ENCODE measurements at places on chromosomes 3 and 15.

GRCh38 chr3:58173029-58173668 is 37.6 kb downstream of the DNASE1L3 start:
- DNase-seq: no peak

GRCh38 chr15:87135109-87135508 is 1055.4 kb downstream of the AGBL1 start:
- no peak for DNase-seq

DNA sequence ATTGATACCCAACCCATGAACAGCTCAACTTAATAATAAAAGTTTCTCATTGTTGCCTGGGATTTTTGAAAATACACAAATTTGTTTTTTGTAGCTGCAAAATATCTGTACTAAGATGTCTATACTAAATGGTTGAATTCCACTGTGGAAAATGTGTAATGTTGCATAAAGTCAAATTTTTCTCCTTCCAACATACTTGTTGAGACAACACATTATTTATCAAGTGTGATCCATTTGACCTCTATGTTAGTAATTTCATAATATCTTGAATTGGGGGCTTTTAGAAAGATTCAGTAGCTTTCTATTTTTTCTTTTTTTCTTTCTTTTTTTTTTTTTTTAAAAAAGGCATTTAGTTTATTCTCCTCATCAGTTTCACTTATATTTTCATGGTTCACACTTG is 88.0 kb downstream of the KCNMB2 start:
- no peak for DNase-seq

DNA sequence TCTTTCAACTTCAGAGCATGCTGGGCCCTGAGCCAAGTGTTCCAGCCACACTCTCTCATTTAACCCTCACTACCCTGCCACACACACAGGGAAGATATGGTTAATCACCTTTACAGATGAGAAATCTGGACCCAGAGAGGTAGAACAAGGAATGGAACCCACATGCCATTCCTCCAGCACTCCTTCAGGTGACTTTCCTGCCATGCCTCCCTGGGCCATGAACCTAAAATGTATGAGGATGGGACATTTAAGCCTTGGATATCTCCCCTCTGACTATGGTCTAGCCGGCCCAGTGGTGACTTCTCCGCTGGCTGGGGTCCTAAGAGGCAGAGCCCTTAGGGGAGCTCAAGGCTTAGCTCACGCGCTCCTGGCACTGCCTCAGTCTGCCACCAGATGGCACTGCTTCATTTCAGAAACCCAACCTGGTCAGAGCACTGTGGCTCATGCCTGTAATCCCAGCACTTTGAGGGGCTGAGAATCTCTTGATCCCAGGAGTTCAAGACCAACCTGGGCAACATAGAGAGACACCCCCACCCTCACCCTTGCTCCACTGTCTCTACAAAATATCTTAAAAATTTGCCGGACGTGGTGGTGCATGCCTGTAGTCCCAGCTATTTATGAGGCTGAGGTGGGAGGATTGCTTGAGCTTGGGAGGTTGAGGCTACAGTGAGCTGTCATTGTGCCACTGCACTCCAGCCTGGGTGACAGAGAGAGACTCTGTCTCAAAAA is 2.2 kb upstream of the DCAF1 start:
- DNase-seq: peak; percentile 27

- DNase-seq: no peak
Observed at GRCh38 chr3:127545216-127545615, 45.3 kb downstream of the TPRA1 start.

- DNase-seq: no peak
Observed at GRCh38 chr3:95302044-95302443, 1239.2 kb downstream of the NSUN3 start.

DNA sequence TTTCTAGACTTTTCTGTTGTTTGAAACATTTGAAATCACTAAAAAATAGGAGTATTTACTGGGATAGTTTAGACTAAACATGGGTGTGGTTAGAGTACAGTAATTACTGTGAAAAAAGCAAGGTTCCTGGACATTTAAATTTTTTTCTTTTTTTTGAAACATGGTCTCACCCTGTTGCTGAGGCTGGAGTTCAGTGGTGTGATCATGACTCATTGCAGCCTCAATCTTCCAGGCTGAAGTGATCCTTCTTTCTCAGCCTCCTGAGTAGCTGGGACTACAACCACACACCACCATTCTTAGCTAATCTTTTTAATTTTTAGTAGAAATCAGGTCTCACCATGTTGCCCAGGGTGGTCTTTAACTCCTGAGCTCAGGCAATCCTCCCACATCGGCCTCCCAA is 20.4 kb upstream of the CELF6 start:
- DNase-seq: no peak

- no peak for DNase-seq
Observed at GRCh38 chr15:76514282-76514681, 177.7 kb downstream of the ISL2 start.

GRCh38 chr15:52150043-52150825 is 37.7 kb upstream of the BCL2L10 start:
- DNase-seq: no peak

DNA sequence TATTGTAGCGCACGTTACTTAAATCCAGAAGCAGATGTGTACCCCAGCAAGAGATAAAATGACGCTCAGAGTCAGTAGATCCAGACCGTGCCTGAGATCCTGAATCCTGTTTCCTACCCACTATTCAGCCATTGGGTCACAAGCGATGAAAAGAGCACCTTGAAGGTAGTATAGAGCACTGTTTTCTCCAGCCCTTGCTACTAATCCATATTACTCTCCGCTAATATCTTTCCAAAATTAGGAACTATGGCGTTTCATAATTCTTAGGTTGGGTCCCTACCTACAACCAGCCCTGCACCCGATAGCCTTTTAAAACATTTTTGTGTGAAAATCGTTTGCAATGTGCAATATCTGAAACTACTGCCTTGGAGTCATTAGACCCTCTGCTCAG is 596 bp downstream of the BTD start:
- no peak for DNase-seq

GRCh38 chr3:52237006-52237656 is 1.8 kb downstream of the TWF2 start:
- DNase-seq: no peak

- no peak for DNase-seq
Observed at GRCh38 chr3:188400494-188401243, 246.7 kb downstream of the LPP start.

DNA sequence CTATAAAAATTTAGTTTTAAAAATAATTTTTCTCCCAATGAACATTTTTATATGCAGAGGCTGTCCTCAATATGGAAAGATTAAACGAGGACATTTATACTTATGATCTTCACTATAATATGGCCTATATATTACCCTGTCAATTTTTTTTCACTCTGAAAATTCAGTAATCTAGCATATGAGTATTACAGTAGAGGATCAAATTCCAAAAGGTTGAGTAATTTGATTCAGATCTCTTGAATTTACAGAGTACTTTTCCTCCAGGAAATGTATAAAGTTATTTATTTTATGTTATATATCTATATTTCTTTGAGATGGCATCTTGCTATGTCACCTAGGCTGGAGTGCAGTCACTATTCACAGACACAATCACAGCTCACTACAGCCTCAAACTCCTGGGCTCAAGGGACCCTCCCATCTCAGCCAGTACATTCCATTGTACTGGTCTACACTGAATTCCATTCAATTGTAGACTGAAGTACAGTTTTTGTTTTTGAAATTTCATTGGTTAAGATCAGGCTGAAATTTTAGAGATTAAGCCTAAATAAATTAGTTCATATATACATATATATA is 16.3 kb upstream of the TRPM7 start:
- DNase-seq: no peak

DNA sequence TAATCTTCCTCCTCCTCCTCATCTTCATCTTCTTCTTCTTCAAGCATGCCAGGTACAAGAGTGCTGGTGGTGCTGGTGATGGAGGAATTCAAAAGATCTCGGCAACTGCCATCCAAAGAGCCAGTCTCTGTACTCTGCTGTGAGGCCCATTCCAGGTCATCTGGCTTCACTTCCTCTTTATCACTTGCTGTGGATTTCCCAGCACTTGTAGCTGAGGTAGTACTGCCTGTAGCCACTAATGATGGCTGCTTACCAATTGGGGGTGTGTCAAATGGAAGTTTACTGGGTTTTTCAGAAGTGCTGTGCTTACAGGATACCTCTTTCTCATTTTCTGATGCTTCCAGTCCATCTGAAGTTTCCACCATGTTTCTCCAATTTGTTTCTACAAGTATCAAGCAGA is 28.8 kb upstream of the SHC4 start:
- DNase-seq: no peak

GRCh38 chr3:196677353-196677752 is 34.7 kb downstream of the CEP19 start:
- no peak for DNase-seq

DNA sequence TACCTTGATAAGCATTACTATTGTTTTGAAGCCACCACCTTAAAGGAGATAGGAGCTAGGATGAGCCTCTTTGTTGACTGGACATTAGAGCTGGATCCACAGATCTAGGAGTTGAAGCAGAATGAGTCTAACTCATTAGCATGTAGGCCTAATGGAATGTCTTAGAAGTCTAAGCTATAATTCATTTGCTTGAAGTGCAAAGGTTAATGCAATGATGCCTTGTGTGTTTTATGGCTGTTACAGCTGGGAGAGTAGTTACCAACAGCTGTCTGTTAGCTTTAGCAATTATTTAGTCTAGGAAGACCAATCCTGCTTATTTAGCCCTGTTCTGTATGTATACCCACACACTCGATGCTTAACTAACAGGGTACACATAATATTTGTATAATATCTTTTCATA is 419.3 kb downstream of the TUSC7 start:
- no peak for DNase-seq

DNA sequence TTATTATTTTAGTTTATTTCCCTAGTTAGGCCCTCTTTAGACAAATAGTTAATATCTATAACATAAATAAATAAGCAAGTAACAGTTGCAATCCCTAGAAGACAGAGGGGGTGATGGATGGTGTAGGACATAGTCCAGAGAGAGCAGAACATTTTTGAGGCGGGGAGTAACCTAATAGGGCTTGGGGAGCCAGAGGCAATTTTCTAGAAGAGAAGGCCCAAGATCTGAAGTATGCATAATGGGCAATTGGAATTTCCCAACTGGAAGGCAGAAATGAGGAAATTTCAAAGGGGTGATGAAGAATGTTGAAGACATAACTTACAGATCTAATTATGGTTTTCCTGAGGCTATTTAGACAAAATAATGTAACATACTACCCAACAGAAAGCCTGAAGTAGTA is 525.7 kb downstream of the TUSC7 start:
- no peak for DNase-seq

DNA sequence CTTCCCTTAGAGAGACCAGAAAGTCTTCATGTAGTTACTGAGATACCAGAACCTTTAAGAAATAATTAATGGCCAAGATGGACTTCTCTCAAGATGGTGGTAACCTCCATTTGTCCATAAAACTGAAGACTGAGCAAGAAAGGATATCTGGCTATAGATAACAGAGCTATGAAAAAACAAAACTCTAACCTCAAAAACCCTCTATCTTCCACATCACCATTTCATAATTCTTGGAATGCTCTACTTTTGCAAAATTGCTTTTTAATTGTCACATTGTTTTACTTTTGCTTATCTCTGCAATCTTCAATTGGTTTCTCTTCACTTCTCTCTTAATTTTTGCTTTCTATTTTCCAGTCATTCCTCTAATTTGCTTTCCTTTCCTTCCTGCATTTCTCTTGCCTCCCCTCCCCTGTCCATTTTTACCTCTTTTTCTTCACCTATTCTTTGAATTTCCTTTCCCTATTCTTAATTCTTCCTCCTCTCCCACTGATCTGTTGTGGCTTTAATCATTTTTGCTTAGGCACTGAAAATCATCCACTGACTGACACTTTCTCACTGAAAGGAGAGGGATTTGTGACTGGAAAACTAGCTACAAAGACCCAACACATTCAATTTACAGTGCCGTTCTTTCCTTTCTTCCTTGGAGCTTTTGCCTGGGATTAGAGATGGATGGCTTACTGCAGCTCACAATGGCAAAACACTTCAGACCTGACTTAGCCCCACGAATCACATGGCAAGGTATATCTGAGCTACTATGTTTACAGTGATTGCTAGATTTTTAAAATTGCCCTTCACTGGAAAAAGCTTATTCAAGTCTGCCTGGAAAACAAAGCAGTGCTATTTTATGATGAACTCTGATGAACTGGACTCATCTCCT is 242.8 kb downstream of the CHST2 start:
- no peak for DNase-seq

GRCh38 chr3:122307976-122308375 is 17.1 kb upstream of the CSTA start:
- no peak for DNase-seq

DNA sequence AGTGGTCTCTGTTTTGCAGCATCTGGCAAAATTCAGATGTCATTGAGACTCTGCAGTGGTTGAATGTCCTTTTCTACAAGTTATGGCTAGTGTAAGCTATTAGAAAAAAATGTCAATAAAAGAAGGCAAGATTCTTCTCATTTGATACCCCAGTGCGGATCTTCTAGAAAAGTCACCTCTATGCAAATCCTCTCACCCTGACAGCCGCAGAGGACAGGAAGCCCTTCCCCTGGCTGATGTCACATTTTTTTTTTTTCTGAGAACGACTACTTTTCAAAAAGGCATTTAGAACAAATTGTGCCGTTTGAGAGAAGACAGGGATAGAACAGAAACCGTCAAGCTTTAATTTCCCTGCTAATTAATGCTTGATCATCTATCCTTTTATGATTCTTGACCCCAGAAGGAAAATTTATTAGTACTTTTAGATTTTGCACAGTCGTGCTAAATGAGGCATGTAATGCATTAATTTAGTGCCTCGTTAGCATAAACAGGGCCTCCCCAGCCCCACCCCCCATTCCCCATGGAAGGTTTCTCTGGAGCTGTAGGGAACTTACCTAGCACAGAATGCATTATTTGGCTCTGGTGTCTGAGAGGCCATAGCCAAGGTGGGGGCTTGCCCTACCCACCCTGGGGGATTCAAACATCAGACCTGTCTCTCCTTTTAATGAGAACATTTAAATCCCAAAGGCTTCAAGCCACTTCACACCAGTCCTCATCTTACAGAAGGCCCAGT is 183.8 kb downstream of the OPA1 start:
- no peak for DNase-seq

DNA sequence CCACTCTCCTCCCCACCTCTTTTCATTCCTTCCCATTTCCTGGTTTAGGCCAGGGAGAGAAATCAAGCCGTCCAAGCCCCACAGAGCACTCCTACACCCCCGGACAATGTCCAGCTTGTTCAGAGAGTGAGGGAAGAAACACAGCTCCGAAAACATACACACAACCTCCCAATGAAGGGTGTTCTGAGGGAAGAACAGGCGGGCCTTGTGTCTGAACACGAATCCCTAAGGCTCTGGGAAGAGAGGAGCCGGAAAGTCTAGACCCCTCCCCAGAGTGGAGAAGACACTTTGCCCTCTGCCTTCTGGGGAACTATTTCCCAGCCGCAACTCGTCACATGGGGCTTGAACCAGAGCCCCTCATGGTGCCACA is 30.5 kb downstream of the ACAN start:
- no peak for DNase-seq

- DNase-seq: no peak
Observed at GRCh38 chr3:155805204-155805801, 775 bp downstream of the C3orf33 start.

- no peak for DNase-seq
Observed at GRCh38 chr15:41284427-41285177, 47.8 kb downstream of the OIP5 start.

- DNase-seq: no peak
Observed at GRCh38 chr3:46909535-46910161, 32.1 kb downstream of the PTH1R start.
